AG09319 (cell line): ENCODE measurements at places on chromosomes 7 and 10.

DNA sequence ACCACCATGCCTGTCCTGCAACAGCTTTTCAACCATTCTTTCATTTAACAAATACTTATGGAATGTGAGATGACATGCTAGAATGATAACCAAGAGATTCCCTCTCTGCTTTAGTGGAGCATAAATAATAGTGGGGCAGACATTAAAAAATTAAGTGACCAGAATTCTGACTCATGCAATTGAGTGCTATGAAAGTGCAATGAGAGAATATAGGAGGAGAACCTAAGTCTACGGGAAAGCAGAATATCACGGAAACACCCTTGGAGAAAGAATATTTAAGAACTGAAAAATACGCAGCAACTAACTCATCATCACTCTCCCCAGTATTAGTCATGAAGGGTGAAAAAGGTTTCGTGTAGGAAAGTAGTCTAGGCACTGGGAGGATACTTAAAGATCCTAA is 7.1 kb downstream of the KIF5B start:
- no peak for DNase-seq

GRCh38 chr7:27526611-27527347 is 135.9 kb downstream of the HIBADH start:
- no peak for DNase-seq

DNA sequence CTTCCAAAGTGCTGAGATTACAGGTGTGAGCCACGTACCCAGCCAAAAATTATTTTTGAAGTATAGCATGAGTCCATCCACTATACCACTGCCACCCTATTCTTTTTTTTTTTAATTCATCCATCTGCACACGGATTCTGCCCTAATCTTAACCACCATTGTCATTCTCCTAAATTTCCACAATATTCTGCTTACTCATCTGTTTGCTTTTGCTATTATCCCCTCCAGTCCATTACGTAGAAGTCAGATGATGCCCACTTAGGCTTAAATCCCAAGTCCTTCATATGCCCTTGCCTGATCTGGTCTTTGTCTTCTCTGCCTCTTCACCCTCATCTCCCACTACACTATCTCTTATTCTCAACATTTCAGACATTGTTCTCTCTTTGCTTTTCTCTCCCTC is 86.7 kb downstream of the MMRN2 start:
- DNase-seq: no peak

DNA sequence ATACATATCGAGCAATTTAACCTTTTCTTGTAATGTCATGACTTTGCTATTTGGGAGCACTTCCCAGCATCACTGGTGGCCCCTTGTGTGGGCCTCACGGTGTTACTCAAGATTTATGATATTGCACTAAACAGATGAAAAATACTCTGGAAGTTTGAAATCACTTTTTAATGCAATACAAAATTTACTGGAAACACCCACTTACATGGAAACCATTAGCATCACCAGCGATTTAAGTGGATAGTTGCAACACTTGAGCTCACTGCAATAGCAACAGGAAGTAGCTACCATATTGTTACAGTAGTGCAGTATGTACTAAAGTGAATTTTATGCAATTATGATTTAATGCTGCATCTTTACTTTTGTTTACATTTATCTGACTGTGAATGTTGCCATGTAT is 184.4 kb downstream of the MDFIC start:
- DNase-seq: no peak

- no peak for DNase-seq
These were observed 50.8 kb upstream of the ZNF680 start for GRCh38 chr7:64613653-64614052.

DNA sequence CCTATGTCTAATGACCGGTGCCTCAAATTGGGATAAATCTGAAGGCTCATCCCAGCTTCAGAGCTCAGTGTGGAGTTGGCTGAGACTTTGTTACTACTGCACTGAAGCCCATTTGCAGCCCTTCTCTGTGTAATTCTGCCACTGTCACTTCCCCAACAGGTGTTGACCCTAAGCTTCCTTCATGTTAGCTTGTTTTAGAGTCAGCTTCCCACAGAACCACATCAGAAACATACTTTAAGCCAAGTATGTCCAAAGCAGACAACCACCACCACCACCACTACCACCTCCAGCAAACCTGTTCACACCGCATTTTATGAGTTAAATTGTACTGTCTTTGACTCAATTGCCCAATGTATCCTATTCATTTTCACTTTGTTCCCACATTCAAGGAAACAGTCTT is 25.2 kb upstream of the GNAT3 start:
- no peak for DNase-seq

GRCh38 chr10:133278577-133279265 is 2.1 kb upstream of the ADAM8 start:
- DNase-seq: no peak

DNA sequence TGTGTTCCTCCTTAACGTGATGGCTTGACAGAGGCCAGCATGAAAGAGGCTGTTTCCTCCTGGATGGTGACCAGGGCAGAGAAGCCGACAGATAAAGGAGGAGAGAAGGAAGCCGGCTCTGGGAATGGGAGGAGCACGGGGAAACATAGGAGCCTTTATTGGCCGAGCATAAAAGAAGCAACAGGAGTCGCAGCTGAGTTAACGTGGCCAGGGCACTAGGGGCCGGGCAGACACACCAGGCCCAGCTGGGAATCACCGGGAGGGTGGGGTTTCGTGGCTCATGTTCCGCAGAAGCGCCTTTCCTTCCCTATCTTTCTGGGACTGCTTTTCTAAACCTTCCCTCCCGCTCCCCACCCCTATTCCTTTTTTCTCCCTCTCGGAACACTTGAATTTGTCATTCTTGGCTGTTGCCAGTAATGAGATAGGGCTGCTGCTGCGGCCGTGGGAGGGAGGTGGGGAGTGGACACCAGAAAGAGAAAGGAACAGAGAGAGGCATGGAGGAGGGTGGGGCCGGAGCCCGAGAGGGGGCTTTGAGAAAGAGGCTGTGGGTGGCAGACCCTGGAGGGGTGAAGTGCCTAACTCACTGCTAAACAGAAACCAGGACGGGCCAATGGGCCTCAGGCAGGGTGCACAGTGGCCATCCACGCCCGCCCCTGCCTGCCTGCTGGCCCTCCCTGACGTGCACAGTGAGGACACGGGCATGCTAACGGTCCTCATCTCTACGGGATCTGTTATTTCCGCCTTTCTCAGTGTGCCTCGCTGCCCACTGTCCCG is 65.2 kb downstream of the COL13A1 start:
- peak; percentile 46 for DNase-seq

DNA sequence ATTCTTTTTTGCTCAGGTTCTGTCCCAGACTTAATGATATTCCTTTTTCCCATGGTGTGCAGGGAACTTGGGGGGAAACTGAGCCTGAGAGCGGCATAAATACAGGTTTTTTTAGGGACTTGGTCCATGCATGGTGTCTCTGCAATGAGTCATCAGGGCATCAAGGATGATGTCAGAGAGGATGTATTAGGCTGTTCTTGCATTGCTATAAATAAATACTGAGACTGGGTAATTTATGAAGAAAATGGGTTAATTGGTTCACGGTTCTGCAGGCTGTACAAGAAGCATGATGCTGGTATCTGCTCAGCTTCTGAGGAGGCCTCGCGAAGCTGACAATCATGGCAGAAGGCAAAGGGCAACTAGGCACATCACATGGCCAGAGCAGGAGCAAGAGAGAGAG is 185.4 kb downstream of the RAB11FIP2 start:
- no peak for DNase-seq
